ENCODE measurements at places on chromosomes 6 and 20.

GRCh38 chr20:33165416-33166055 is 2.4 kb upstream of the BPIFA2 start:
- no peak for DNase-seq

GRCh38 chr6:22247916-22248482 is 48.8 kb downstream of the PRL start:
- no peak for DNase-seq

GRCh38 chr6:150635906-150636514 is 36.3 kb downstream of the PLEKHG1 start:
- DNase-seq = no peak

DNA sequence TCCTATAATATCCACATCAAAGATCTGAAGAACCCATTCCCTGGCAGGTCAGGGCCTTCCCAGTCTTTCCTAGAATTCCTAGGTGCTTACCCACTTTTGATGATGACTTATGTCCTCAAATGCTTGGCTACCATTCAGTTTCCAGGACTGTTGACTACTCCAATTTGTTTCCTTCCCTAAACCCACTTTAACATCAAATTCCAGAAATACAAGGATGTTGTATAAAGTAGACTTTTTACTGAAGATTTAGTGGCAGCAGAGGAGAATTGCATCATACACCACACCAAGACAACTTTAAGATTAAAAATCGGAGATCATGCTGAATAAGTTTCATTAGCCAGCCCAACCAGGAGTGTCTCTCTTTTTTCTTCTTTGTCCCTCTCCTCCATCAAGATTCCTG is 203.3 kb upstream of the LAMP5 start:
- DNase-seq = no peak

DNA sequence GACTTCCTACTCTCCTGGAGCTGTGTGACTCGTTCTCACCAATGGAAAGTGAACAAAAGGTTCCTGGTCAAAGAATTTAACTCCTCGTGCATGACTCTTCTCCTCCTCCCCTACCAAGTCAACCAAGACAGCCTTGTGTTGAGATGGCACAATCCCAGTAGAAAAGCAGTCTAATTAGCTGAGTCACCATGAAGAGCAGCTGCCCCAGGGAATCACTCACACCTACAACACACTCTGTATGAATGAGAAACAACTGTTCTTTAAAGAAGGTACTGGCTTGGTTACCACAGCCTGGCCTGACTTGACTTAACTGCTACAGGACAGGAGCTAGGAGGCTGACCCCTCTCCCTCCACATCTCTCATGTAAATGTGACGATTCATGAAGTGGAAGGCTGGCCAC is 2.9 kb upstream of the HLA-DOB start:
- DNase-seq = no peak

DNA sequence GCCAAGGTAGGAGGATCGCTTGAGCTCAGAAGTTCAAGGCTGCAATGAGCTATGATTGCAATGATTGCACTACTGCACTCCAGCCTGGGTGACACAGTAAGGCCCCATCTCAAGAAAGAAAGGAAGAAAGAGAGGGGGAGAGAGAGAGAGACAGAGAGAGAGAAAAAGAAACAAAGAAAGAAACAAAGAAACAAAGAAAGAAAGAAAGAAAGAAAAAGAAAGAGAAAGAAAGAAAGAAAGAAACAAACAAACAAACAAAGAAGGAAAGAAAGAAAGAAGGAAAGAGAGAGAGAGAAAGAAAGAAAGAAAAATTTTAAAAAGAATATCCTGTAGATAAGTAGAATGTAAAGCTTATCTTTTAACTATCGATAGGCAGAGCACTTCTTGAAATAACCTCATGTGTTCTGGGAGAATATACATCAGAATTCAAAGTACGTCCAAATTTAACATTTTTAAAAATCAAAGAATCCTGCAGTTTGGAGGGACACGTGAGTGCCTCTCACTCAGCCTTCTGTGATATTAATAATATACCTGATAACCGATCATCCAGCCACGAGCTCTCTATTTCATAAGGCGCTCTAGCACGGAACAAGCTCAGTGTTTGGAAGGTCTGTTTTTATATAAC is 25.2 kb downstream of the MYLK4 start:
- DNase-seq = no peak

- DNase-seq = no peak
These were observed 151.7 kb downstream of the SOD2 start for GRCh38 chr6:159541296-159541695.

- DNase-seq = peak; percentile 72
These were observed 1.6 kb downstream of the INSM1 start for GRCh38 chr20:20369250-20370093.

DNA sequence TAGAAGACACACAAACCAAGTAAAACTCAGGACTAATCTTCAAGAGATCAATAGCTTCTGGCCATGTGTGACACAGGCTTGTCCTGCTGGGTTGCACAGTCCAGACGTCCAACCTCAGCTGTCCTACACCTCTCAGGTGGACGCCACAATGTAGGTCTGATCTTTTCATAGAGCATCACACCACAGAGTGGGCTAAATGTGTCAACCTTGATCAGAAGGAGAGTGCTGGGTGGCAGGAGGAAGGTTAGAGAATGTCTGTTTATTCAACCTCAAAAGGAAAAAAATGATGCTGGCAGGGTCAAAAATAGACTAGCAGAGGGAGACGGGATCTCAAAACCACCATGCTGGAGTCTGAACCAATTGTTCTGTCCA is 41.7 kb downstream of the GFOD1 start:
- no peak for DNase-seq

DNA sequence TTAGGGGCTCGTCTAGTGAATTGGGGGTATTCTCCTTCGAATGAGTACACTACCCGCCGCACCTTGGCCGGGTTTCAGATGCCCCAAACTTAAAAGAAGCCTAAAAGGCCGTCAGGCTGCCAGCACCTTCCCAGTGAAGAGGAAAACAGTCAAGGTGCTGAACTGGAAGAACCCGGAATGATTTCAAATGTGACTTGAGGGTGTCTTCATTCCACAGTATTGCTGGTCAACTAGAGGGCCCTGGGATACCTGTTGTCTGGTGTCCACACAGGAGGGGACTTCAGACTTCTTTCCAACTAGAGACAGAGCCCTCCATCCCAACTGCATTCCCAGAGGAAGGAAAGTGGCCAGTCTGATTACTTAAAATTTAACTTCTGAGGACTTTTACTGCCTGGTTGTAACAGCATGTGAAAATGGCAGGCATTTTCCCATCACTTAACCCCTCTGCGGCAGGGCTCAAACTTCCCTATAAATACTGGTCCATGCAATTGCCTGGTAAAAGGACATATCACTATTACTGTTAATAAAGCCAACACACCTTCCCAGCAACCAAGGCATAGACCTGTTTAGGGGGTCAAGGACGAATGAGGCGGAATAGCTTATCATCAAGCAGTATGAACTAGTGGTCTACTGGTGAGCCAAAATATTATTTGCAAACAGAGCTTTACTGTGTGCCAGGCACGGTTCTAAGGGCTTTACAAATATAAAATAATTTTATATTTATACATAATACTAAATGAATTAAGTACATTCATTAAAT is 651 bp upstream of the SAMHD1 start:
- no peak for DNase-seq

DNA sequence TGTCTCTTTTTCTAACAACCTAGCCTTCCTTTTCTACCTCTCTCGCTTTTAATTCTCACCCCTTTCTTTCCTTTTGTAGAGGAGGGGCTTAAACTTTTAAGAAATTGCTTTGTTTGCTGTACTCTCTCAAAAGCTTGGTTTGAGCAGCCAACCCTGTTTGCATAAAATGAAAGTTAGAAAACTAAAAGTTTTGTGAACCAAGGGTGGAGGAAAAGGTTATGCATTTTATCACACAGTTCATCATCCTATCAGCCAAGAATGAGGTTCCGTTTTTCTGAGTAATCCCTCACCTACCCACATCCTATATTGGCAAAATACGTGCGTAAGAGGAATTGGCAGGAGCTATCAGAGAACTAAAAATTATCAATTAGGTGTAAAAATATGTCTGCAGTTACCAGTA is 42.8 kb upstream of the LOC128125822 start:
- no peak for DNase-seq

DNA sequence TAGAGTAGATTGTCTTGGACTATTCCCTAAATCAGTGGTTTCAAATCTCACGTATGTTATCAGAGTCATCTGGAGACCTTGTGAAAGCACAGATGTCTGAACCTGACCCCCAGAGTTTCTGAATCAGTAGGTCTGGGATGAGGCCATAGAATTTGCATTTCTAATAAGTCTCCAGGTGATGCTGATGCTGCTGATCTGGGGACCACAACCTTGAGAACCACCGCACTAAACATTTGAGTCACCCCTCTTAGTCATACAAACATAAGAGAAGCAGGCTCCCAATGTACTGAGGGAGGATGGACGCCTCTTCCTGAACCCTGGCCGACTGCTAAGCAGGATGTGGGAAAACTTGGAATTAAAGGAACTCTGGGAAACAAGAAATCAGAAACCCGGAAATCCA is 187.8 kb upstream of the PRDM1 start:
- DNase-seq = no peak

DNA sequence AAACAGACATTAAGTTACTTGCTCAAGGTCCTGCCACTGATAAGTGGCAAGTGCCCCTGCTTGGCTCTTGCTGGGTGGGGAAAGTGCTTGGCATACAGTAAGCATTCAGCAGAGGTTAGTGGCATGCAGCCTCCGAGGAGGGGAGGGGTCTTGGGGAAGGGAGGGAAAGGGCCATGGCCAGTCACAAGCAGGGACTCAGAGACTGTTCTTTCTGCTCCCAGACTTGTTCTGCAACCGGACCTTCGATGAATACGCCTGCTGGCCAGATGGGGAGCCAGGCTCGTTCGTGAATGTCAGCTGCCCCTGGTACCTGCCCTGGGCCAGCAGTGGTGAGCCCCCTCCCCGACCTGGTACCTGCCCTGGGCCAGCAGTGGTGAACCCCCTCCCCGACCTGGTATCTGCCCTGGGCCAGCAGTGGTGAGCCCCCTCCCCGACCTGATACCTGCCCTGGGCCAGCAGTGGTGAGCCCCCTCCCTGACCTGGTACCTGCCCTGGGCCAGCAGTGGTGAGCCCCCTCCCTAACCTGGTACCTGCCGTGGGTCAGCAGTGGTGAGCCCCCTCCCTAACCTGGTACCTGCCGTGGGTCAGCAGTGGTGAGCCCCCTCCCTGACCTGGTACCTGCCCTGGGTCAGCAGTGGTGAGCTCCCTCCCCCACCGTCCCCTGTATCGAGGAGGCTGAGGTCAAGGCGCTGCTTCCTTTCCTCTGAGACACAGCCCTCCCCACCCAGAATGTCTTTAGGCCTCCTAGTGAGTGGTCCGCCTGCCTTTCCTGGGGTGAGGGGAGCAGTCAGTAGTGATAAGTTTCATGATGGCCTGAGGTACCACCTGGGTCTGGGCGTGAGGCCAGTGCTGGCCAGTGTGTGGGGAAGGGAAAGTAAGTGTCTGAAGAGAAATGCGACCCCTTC is 8.9 kb downstream of the GLP1R start:
- no peak for DNase-seq

- no peak for DNase-seq
These were observed 37.8 kb downstream of the BEND6 start for GRCh38 chr6:56992703-56993102.

GRCh38 chr6:56420296-56420695 is 172.9 kb upstream of the COL21A1 start:
- DNase-seq = no peak

DNA sequence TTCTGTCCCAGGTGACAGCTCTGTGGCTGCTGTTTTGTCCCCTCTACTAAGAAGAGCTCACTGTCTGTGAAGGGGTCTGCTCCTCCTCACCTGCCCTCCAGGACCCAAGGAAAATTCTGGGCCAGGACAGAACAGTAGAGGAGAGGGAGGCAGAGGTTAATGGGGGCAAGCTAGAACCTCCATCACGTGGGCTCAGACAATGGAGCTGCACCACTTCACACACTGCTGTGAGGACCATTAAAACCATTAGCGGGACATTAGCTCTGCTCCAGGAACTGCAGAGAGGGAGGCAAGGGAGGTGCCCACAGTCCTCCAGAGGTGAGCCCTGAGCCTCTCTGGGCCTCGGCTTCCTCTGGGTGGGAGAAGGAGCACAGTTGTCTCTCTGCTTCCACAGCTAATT is 78.4 kb downstream of the NOL4L start:
- no peak for DNase-seq

GRCh38 chr20:19274412-19275015 is 62.1 kb downstream of the SLC24A3 start:
- peak; percentile 52 for DNase-seq

DNA sequence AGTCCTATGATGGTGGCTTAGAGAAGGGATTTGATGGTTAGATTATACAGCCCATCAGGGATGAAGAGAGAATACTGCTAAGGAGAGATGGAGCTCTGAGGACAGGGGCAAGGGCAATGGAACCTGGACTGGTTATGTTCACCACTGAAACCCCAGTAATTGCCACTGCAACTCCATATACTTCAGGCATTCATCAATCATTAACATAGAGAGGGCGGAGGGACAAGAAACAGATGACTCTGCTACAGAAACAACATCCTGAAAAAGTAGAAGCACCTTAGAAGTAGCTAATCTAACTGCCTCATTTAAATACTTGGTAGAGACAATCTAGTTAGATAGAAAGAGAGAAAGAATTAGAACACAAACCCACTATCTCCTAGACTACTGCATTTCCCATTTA is 89.8 kb downstream of the MDN1 start:
- no peak for DNase-seq

DNA sequence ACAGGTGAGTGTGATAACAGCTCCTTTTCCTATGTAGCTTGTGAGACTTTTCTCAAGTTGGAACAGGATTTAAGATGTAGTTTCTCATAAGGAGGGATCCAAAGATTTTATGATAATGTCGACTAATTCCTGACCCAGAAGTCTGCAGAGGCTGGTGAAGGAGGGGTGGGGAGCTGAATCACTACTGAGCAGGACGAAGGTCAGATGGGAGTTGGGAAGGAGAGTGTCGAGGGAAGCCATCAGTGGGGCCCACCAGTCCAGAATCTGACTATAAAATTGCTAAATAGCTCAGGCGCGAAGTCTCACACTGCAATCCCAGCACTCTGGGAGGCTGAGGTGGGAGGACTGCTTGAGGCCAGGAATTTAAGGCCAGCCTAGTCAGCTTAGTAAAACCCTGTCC is 32.3 kb upstream of the CDYL start:
- DNase-seq = no peak

All from right kidney (tissue), 9 donors.